ENCODE measurements at places on chromosomes 1 and 21. TPM values are rescaled to one million over a fixed set of nuclear protein-coding genes. Genes with fewer than 3 reads are reported as not detected.
A peak's percentile ranks its signal among the peaks of the same experiment; 100 is the strongest.

Gene IQGAP3
- total RNA-seq, result 8.5 TPM

Gene C8A
- 669 TPM for total RNA-seq

DNA sequence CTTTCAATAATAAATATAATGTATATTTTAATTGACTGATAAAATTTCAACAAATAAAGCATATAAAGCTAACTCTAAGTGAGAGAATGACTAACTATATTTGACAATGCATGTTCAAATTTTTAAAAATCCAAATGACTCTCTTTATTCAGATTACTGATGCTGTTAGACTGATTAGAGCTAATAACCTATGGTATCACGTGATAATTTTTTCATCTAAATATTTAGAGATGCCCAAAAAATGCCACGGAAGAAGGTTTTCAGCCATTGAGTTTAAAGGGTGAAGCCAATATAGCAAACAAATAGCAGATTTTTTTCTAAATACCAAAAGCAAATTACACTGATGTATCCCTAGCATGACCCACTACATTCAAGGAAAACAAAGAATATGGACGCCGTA lies 61.1 kb upstream of the OR10J4 start:
- no peak overlapping the region for H3K27ac ChIP-seq
- no peaks in the 10 kb centered on the region for H3K4me1 ChIP-seq
- H3K27me3 ChIP-seq, result no peaks in the 10 kb centered on the region

GRCh38 chr1:91700771-91701471 lies 185.0 kb downstream of the TGFBR3 start:
- H3K4me1 ChIP-seq, result no peaks in the 10 kb centered on the region
- H3K27me3 ChIP-seq, result no peaks in the 10 kb centered on the region
- no peaks in the 10 kb centered on the region for H3K36me3 ChIP-seq
- H3K27ac ChIP-seq, result no peak overlapping the region

DNA sequence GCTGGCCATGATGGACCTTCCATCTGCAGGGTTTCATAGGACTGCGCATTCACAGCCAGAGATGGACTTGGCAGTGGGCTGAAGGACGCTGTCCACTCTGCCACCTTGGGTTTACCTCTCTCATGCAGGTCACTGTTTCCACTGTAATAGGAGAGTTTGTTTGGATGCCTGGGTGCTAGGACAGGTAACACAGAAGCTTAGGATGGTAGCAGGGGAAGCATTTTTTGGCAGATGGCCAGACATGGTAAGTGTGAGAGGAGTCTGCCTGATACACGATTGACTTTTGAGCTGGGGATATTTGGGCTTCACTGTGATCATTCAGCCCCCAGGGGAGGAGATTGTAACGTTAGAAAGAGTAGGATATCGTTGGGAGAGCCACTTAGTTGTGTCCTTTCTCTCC lies 11.8 kb downstream of the PSEN2 start:
- peaks cover 3% of the 10 kb centered on the region for H3K4me1 ChIP-seq
- no peaks in the 10 kb centered on the region for H3K27me3 ChIP-seq
- peak overlapping the region; percentile 76 for H3K4me3 ChIP-seq
- H3K27ac ChIP-seq, result peak overlapping the region; percentile 84
- no peak for DNase-seq

Measured in liver (tissue), 10 donors.